ENCODE measurements at places on chromosomes 4 and X.

GRCh38 chr4:76772498-76773106 lies 125.3 kb downstream of the SOWAHB start:
- no peak for DNase-seq

- DNase-seq, result no peak
Measured at GRCh38 chr4:24117975-24118374, 228.1 kb upstream of the PPARGC1A start.

DNA sequence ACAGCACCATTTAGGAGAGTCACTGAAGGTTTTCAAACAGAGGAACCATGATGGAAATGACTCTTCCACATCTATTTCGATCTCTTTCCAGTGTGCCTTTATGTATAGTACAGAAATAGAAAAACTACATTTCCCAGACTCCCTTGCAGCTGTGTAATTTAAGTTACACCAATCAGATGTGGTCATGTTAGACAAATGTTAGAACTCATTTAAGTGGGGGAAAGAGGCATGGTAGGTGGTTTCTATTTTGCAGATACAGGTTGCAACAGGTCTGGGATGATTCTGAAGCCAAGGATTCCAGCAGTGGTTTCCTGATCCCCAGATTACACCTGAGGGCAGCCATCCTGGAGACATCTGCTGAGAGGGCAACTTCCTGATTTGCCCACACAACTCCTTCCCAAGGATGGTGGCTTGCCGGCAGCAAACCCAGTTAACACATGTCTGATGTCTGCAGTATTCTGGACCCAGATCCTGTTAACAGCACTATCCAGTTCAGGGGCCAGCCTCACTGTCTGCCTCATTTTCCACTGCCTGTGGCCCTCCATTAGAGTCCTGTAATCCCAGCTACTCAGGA lies 38.7 kb upstream of the PDK3 start:
- DNase-seq, result no peak

- DNase-seq, result no peak
Measured at GRCh38 chr4:103422467-103423219, 224.5 kb upstream of the CENPE start.

- DNase-seq, result no peak
Measured at GRCh38 chrX:45740291-45740690, 539.6 kb upstream of the DIPK2B start.

DNA sequence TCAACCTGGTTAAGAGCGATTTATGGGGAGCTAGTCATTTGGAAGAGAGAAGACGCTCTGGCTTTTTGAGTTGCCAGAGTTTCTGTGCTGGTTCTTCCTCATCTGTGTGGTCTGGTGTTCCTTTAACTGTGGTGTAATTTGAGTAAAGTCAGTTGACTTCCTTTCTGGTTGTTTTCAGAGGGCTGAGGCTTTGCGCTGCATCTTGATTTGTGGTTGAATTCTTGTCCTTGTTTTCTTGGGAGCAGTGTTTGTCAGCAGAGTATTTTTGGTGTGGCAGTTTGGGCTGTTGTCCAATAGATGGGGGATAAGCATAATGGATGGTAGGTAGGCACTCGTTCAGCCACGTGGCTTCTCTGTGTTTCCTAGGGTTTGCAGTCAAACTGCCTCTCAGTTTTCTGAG lies 2143.2 kb upstream of the TENM3 start:
- no peak for DNase-seq

GRCh38 chrX:107924136-107924746 lies 57.9 kb downstream of the TEX13B start:
- no peak for DNase-seq

DNA sequence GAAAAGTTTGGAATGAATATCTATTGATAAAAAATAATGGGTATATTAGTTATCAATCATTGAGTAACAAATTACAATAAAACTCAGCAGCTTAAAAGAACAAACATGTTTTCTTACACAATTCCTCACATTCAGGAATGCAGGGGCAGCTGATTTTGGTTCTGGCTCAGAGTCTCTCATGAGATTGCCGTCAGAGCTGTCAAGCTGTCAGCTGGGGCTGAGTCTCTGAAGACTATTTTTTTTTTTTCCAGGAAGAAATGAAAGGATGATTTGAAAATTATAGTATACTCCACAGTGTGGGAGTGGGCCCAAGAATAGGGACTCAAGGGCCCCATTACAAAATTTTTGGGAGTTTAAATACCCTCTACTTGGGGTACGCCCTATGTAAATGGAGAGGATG lies 219.1 kb downstream of the GC start:
- no peak for DNase-seq
